ENCODE measurements at places on chromosomes 3 and 15. TPM values are rescaled to one million over a fixed set of nuclear protein-coding genes. Genes with fewer than 3 reads are reported as not detected.
A peak's percentile ranks its signal among the peaks of the same experiment; 100 is the strongest.

MANF gene
- 197 TPM for total RNA-seq

BOC gene
- total RNA-seq: not detected

BNC1 gene
- total RNA-seq: not detected

CADPS gene
- not detected for total RNA-seq

SKOR1 gene
- total RNA-seq: 0.16 TPM

- H3K4me1 ChIP-seq: peaks cover 11% of the 10 kb centered on the region
- peak overlapping the region; percentile 67 for H3K4me3 ChIP-seq
- H3K36me3 ChIP-seq: no peaks in the 10 kb centered on the region
- peak; percentile 17 for DNase-seq
- H3K27me3 ChIP-seq: peaks cover 10% of the 10 kb centered on the region
- H3K27ac ChIP-seq: no peak overlapping the region
Observed at GRCh38 chr15:98649472-98650416, 1.4 kb downstream of the IGF1R start.

- no peak overlapping the region for H3K4me3 ChIP-seq
- no peaks in the 10 kb centered on the region for H3K4me1 ChIP-seq
- no peak for DNase-seq
- H3K27me3 ChIP-seq: no peaks in the 10 kb centered on the region
Observed at GRCh38 chr3:26799679-26800317, 177.2 kb downstream of the LRRC3B start.

DNA sequence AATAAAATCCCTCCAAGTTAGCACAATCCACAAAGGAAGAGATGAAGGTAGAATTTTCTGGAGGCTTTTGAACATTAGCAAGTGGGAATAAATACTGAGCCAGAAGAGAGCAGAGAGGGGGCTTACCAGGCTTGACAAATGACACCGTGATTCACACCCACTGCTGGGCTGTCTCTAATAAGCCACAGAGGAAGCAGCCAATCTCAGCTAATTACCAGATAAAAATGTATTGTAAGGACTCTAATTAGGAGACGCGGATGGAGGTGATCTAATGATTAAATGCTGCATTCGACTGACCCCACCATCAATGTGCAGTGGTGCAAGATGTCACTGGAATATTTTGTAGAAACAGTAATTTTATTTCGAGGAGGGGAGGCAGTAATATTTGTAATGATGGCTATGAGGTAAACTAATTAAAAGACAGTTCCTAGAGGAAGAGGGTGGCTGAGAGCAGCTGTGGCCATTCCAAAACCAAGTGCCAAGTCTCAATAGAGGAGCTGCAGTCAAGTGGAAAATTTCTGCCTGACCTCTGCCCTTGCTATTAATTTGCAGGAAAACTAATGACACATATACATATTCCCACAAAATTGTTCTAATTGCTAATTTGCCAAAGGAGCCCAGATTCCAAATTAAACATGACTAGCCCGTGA is 602.2 kb downstream of the FOXP1 start:
- H3K4me3 ChIP-seq: no peak overlapping the region
- peaks cover 35% of the 10 kb centered on the region for H3K36me3 ChIP-seq

GRCh38 chr15:64343841-64344240 is 12.1 kb downstream of the CSNK1G1 start:
- no peaks in the 10 kb centered on the region for H3K4me1 ChIP-seq
- no peaks in the 10 kb centered on the region for H3K27me3 ChIP-seq
- no peaks in the 10 kb centered on the region for H3K36me3 ChIP-seq
- H3K27ac ChIP-seq: no peak overlapping the region
- DNase-seq: no peak
- no peak overlapping the region for H3K4me3 ChIP-seq

GRCh38 chr3:49339581-49339940 is 292 bp downstream of the USP4 start:
- peaks cover 38% of the 10 kb centered on the region for H3K4me1 ChIP-seq
- H3K27me3 ChIP-seq: no peaks in the 10 kb centered on the region
- H3K36me3 ChIP-seq: peaks cover 11% of the 10 kb centered on the region

DNA sequence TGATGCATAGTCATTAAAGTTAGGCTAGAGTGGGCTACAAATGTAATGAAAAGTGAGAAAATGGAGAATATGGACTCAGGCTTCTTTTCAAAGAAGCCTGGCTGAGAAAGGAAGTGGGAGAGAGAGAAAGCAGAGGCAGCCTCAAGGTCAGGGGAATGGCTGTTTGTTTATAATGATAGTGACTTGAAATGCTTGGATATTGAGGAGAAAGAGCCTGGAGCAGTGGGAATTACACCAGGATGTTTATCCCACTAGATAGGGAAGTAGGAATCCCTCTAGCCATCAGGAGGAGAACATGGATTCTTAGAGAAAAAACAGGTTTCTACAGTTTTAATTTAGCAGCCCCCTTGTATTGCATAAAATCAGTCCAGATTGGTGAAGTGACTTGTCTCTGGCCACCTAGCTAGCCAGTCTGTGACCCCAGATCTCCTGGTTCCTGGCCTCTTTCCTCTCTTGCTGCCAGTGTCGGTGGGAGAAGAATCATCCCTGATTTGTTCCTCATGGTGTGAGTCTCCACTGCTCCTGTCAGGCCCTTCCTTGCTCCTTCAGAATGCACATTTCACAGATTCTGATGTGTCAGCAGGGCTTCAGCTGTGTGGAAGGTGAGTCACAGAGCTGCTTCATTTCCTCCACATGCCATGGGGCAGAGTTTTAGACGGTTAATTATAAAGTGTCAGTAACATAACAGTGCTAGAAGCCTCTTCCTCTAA is 32.9 kb downstream of the SEMA6D start:
- H3K27ac ChIP-seq: no peak overlapping the region
- no peaks in the 10 kb centered on the region for H3K36me3 ChIP-seq
- no peak for DNase-seq

DNA sequence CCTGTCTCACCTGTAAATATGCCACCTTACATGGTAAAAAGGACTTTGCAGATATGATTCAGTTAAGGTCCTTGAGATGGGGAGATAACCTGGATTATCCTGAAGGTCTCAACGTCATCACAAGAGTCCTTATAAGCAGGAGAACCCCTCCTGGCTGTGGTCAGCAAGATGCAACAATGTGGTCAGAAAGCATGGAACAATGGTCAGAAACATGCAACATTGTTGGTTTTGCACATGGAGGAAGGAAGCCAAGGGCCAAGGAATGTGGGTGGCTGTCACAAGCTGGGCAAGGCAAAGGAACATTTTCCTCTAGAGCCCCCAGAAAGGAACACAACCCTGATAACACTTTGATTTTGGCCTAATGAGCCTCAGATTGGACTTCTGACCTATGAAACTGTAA is 9.4 kb upstream of the SUMF1 start:
- H3K4me3 ChIP-seq: no peak overlapping the region
- no peaks in the 10 kb centered on the region for H3K27me3 ChIP-seq
- no peak overlapping the region for H3K27ac ChIP-seq
- no peaks in the 10 kb centered on the region for H3K36me3 ChIP-seq

DNA sequence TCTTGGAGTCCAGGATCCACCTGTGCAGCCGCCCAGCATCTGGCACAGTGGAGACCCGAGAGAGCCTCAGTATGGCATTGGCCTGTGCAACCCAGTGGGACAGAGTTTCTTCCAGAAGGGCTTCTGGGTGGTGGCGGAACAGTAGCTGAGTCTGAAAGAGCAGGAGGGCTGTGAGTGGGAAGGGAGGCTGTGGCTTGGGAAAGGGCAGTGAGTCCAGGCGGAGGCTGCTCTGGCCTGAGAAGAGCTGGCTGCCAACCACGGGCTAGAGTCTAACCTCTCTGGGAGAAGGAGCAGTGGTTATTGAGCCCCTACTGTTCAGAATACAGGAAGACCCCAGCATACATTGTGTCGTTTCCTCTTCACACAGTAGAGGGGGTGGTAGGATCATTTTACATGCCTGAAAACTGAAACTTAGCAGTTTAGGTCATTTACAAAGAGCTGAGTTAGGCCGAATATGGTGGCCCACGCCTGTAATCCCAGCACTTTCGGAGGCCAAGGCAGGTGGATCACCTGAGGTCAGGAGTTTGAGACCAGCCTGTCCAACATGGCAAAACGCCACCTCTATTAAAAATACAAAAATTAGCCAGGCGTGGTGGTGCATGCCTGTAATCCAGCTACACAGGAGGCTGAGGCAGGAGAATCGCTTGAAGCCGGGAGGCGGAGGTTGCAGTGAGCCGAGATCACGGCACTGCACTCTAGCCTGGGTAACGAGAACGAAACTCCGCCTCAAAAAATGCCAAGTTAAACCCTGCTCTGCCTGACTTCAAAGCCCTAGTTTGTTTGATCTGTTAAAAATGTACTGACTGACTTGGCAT is 3.2 kb downstream of the AEN start:
- H3K27ac ChIP-seq: peak overlapping the region; percentile 59
- peak; percentile 41 for DNase-seq
- H3K27me3 ChIP-seq: no peaks in the 10 kb centered on the region
- H3K4me1 ChIP-seq: peaks cover 71% of the 10 kb centered on the region

GRCh38 chr3:155809181-155809580 is 3.1 kb upstream of the C3orf33 start:
- H3K4me1 ChIP-seq: no peaks in the 10 kb centered on the region
- H3K27ac ChIP-seq: no peak overlapping the region
- H3K4me3 ChIP-seq: no peak overlapping the region
- no peaks in the 10 kb centered on the region for H3K36me3 ChIP-seq
- H3K27me3 ChIP-seq: peaks cover 3% of the 10 kb centered on the region

DNA sequence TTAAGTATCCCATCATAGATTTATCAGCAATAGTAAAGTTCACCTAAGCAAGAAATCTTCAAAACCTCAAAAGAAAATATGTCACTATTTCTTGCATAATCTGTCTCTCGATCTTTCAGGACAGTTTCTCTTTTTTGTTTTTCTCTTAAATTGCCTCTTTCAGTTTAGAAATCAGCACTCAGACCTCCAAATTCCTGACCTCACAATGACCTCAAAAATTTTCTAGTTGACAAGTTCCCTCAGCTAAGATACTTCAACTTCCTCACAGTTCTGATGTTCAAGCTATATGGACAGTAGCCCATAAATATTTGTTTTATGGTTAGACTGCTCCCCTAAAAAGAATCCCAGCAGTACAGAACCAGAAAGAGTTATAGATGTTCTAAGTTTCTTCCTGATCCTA is 24.1 kb downstream of the SLC24A5 start:
- no peaks in the 10 kb centered on the region for H3K4me1 ChIP-seq
- DNase-seq: no peak
- no peak overlapping the region for H3K27ac ChIP-seq
- no peaks in the 10 kb centered on the region for H3K36me3 ChIP-seq

GRCh38 chr15:75151214-75152128 is 50.2 kb upstream of the C15orf39 start:
- H3K27me3 ChIP-seq: no peaks in the 10 kb centered on the region
- no peak overlapping the region for H3K4me3 ChIP-seq
- H3K36me3 ChIP-seq: no peaks in the 10 kb centered on the region
- no peak for DNase-seq
- peak overlapping the region; percentile 31 for H3K27ac ChIP-seq
- H3K4me1 ChIP-seq: no peaks in the 10 kb centered on the region

- no peak overlapping the region for H3K27ac ChIP-seq
- no peaks in the 10 kb centered on the region for H3K4me1 ChIP-seq
- DNase-seq: no peak
- H3K4me3 ChIP-seq: no peak overlapping the region
- no peaks in the 10 kb centered on the region for H3K36me3 ChIP-seq
Observed at GRCh38 chr3:194282436-194283122, 68.5 kb downstream of the CPN2 start.

GRCh38 chr15:50064673-50065072 is 54.4 kb downstream of the ATP8B4 start:
- no peaks in the 10 kb centered on the region for H3K27me3 ChIP-seq
- H3K36me3 ChIP-seq: no peaks in the 10 kb centered on the region
- H3K4me1 ChIP-seq: no peaks in the 10 kb centered on the region
- no peak for DNase-seq
- H3K4me3 ChIP-seq: no peak overlapping the region
- no peak overlapping the region for H3K27ac ChIP-seq

GRCh38 chr15:98330692-98331435 is 317.5 kb upstream of the IGF1R start:
- H3K4me3 ChIP-seq: no peak overlapping the region
- no peaks in the 10 kb centered on the region for H3K4me1 ChIP-seq
- H3K36me3 ChIP-seq: no peaks in the 10 kb centered on the region
- DNase-seq: no peak

DNA sequence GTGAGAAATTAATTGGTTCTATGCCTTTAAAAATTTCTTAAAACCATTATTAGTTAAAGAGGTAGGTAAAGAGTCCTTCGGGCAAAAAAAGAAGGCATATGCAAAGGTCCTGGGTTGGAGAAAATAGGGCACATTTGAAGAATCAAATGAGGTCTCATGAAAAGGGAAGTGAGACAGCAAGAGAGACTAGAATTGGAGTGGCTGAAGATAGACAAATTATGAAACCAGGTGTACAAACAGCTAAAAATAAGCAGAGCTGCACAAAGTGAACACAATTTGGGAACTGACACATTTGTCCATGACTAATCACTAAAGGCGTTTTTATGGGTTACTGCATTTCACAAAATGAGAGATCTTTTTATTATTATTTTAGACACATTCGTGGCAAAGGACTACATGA is 581.2 kb downstream of the PYDC2 start:
- no peaks in the 10 kb centered on the region for H3K27me3 ChIP-seq
- no peaks in the 10 kb centered on the region for H3K4me1 ChIP-seq
- H3K4me3 ChIP-seq: no peak overlapping the region
- no peak overlapping the region for H3K27ac ChIP-seq

- no peak for DNase-seq
- no peak overlapping the region for H3K27ac ChIP-seq
- no peak overlapping the region for H3K4me3 ChIP-seq
- H3K36me3 ChIP-seq: no peaks in the 10 kb centered on the region
- H3K4me1 ChIP-seq: no peaks in the 10 kb centered on the region
- H3K27me3 ChIP-seq: no peaks in the 10 kb centered on the region
Observed at GRCh38 chr3:178022599-178022998, 513.6 kb upstream of the KCNMB2 start.

DNA sequence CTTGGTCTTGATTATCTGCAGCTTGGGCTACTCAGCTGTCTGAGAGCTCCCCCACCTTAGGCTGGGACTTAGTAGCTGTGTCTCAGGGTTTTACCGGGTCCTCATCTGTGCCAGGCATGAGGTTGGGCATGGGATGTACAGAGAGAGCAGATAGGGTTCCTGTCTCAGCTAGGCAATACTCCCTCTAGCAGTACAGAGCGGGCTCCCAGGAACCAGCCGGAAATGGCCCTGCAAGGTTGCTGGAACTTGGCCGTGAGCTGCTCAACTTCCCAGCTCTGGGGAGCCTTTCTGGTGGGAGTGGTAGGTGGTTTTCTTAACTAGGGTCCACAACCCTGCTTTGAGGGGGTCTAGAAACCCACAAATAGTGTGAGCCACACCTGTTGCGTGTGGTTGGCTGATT is 58.3 kb downstream of the ATP2B2 start:
- H3K36me3 ChIP-seq: no peaks in the 10 kb centered on the region
- no peaks in the 10 kb centered on the region for H3K4me1 ChIP-seq
- no peak overlapping the region for H3K4me3 ChIP-seq
- DNase-seq: no peak
- H3K27me3 ChIP-seq: no peaks in the 10 kb centered on the region

Data from CD8-positive, alpha-beta memory T cell (primary cell).